ENCODE measurements at places on chromosomes 12 and 14.
A peak's percentile ranks its signal among the peaks of the same experiment; 100 is the strongest.

DNA sequence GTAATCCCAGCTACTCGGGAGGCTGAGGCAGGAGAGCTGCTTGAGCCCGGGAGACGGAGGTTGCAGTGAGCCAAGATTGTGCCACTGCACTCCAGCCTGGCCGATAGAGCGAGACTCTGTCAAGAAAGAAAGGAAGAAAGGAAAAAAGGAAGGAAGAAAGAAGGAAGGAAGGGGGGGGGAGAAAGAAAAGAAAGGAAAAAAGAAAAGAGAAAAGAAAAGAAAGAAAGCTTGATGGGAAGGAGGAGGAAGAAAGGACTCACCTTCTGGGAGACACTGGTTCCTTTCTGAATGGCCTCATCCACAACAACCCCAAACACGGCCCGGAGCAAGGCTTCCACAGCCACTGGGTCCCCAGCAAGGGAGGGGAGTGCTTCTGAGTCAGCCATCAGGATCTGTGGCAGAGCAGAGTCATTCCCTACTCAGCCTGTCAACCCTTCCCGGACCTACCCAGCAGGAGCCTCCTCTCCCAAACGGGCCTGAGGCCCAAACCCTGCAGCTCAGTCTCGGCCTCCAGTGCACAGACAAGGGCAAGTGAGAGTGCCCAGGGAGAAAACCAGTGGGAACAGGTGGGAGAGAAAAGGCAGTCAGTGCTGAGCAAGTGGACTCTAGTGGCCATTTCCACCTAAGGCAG, 7.3 kb upstream of the ZNF740 start:
- no peak for DNase-seq

- no peak for DNase-seq
Measured at GRCh38 chr12:97752129-97752528, 289.5 kb downstream of the RMST start.

DNA sequence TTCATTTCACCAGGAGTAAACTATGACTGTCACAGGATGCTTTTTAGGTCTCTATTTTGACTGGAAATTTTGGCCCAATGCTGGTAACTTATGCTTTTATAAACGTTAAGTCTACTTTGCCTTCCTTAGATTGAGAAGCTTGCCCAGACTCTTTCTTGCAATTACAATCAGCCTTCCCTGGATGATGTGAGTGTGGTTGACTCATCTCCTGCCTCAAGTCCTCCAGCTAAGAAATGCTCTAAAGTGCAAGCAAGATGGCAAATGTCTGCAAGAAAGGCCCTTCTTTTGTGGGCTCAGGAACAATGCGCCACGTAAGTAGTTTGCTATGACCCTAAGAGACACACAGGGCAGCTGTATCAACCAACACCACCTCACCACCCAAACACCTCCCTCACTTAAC, 96.9 kb downstream of the SYNE2 start:
- no peak for DNase-seq

- DNase-seq = no peak
Measured at GRCh38 chr12:82522762-82523161, 163.9 kb upstream of the TMTC2 start.

- DNase-seq = peak; percentile 7
Measured at GRCh38 chr12:93094988-93095737, 166.1 kb upstream of the EEA1 start.

DNA sequence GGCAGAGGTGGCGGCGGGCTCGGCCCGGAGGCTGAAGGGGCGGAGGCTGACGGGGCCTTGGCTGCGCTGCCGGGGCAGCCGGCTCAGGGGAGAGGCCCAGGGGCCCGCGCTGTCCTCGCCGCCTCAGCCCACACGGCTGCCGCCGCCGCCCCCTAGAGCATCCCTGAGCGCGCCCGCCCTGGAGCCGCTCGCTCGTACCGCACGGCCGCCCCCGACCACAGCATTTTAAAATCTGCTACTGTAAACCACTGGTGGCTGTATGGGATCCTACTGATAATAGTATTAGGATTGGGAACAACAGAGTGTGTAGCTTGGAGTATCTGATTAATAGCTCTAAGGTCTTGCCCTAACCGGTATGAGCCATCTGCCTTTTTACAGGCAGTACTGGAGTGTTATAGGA, 22.2 kb upstream of the EDDM3A start:
- peak; percentile 2 for DNase-seq

- DNase-seq = no peak
Measured at GRCh38 chr14:67491741-67492507, 3.4 kb upstream of the TMEM229B start.

DNA sequence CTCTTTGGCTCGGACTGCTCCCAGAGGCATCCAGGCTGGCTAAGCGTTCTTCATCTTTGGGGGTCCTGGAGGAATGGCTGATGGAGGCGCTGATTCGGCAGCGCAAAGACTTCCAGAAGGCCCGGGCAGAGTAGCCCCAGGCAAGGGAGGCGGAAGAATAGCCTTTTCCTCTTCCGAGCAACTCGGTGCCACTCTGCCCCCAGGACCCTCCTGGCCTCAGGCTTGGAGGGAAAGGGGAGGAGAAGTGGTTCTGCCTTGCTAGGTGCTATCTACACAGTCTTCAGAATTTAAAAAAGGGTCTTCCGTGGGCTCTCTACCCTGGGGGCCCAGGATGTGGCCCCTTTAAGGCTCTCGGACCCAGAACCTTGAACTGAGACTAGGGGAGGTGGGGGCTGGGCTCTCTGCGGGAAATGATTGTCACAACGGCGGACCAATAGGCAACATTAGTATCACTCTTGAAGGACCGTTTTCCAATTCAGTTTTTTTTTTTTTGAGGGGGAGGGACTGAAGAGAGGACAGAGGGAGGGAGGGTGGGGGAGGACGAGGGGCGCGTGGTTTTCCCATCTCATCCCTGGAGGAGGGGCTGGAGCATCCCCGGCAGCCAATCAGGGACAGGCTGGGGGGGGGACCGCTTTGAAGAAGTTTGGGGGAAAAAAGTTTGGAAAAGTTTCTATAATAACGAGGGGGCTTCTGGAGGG, at the start of gene NFATC4:
Gene NFATC4, plus strand, starts transcription at position 671 of the 698 bp plus-strand sequence. CDS start 157 bp downstream, outside the sequence.
- DNase-seq = no peak

- peak; percentile 30 for DNase-seq
Measured at GRCh38 chr12:101670007-101670671, 27.3 kb upstream of the CHPT1 start.

DNA sequence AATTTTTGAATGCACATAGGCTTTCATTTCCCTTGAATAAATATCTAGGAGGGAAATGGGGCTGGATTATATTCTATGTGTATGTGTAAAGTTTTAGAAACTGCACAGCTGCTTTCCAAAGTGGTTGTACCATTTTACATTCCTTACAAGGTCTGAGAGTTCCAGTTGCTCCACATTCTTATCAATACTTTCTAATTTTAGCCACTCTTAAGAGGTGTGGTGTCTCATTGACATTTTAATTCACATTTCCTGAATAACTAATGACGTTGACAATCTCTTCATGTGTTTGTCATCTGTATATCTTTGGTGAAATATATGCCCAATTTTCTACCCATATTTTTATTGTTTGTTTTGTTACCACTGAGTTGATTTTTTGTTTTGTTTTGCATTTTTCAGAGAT, 74.6 kb upstream of the VASH1 start:
- DNase-seq = no peak

DNA sequence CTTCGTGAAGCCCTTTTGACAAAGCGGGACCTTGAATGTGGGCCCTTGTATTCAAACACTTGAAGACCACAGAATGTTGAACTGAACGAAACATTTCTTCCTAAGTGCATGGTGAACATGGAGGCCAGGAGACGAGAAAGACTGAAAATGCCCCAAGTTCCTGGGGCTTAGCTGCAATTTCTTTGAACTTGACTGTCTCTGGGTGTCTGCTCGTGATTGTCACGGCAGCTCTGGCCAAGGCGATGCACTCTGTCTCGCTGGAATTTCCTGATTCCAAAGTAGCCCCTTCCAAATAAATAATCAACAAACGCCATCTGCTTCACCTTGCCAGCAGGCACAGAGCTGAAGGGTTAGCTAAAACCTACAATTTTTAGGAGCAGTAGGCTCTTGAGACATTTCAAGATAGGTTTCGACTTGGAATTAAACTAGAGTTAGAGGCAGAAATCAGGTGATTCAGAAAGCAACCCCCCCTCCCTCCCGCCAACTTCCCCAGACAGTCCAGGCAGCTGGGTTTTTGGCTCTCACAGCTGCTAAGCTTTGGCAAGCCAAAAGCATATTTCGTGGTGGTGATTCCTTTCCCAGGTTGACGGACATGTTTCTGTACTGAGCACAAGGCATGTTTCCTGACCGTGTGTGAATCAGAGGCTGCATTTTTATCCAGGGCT, 13.5 kb upstream of the IRF2BPL start:
- DNase-seq = no peak

- no peak for DNase-seq
Measured at GRCh38 chr14:58397156-58397555, 1.4 kb downstream of the TOMM20L start.

DNA sequence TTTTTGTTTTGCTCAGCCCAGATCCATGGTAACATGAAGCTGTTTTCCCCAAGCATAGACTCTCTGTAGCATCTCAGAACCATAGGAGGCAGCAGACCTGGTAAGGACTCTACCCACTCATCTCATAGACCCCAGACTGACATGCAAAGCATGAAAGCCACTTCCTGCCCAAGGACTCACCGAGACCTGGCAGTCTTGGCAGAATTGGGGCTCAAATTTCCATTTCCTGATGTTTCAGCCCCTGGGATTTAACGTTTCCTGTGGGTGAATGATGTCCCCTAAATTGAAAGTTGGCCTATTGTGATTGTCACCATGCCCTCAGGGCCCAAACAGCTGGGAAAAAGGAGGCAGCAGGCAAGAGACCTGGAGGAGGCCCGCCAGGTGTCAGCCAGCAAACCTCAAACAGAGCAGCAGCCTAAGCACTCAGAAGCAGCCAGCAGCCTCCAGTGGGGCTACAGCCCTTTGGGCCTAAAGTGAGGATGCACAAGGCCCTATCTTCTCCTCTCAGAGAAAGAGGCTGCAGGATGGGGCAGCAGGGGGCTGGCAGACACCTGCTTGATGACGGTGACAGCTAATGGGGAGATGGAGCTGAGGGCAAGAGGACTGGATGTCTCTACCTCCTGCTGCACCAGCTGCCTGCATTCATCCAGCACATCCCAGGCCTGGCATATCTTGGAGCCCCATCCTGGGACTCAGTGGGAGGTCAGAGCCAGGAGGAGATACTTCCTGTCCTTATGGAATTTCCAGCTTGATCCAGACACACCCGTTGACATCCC, 8.5 kb downstream of the KRT85 start:
- peak; percentile 53 for DNase-seq

DNA sequence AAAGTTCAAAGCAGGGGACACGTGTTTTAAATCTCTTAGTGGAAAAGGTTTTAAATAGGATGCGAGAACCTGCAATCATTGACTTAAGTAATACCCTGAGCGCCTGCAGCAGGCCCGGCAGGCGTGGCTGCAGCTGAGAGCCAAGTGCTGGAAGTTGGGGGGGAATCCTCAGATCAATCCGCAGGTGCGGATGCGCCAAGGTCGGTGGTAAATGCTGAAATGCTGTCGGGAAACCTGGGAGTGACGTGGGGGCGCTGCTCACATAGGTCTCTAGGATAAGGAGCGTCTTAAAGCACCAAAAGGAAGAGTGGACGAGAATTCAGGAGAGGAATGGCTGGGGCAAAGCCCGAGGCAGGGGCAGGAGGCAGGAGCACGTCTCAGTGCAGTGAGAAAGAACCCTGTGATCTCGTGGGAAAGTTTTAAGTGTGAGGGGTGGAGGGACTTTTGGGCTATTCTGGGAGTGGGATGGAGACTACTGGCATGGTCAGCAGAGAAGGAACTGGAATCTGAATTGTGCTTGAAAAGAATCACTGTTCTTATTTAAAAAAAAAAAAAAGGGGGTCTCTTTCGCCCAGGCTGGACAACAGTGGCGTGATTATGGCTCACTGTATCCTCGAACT, 883 bp upstream of the CDCA4 start:
- peak; percentile 36 for DNase-seq

- DNase-seq = no peak
Measured at GRCh38 chr12:121112496-121112895, 20.2 kb upstream of the P2RX7 start.

GRCh38 chr12:8594072-8594471, 18.6 kb downstream of the AICDA start:
- no peak for DNase-seq

GRCh38 chr14:69682621-69683263, 71.3 kb downstream of the SUSD6 start:
- DNase-seq = no peak

DNA sequence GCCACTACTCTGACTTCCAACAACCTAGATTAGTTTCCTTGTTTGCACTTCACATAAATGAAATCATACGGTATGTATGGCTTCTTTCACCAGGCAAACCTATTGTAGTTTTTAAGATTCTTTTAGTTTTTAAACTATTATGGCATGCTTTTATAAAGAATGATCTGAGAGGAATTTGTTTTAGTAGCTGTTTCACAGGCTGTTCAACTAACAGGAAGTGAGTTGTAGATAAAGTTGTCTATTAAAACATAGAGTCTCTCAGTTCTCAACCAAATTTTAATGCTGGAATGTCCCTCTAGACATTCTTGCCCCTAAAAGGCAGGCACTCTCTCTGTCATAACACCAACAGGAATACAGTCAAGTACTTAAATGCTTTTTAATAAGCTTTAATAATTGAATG, 102.7 kb upstream of the DACT1 start:
- no peak for DNase-seq

- no peak for DNase-seq
Measured at GRCh38 chr12:2507814-2508213, 287.0 kb upstream of the FKBP4 start.

- no peak for DNase-seq
Measured at GRCh38 chr14:94600148-94600545, 12.0 kb upstream of the SERPINA3 start.

DNA sequence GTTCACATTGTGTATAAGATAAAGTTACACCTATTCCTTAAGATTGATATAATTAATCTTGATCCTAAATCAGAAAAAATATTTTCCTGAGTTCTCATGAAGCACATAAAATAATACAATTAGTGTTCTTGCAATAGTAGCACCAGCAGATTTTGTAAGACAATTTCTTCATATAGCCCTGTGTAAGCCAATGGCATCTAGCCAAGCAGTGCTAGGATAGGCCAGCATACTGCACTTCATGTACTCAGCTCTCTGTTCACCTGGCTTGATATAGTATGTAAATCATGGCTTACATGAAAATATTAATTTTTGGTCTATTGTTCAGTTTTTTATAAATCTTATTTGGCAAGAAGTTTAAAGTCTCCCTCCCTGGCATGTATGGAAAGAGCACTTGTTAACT, 1.9 kb downstream of the KLRF2 start:
- DNase-seq = no peak

- no peak for DNase-seq
Measured at GRCh38 chr12:91099836-91100235, 11.5 kb downstream of the LUM start.

- DNase-seq = no peak
Measured at GRCh38 chr12:85804663-85805062, 31.5 kb downstream of the RASSF9 start.

GRCh38 chr12:10562306-10562933, 51.0 kb downstream of the MAGOHB start:
- DNase-seq = no peak
